ENCODE measurements at places on chromosomes 7 and 10.

- peak; percentile 63 for DNase-seq
Measured at GRCh38 chr7:148503900-148504487, 86.6 kb upstream of the C7orf33 start.

GRCh38 chr10:19169684-19170083 is 121.1 kb downstream of the MALRD1 start:
- no peak for DNase-seq

- DNase-seq: no peak
Measured at GRCh38 chr10:102613286-102613685, 31.0 kb upstream of the TRIM8 start.

- no peak for DNase-seq
Measured at GRCh38 chr10:34861293-34862021, 46.4 kb upstream of the PARD3 start.

- no peak for DNase-seq
Measured at GRCh38 chr10:50882540-50882983, 2.9 kb downstream of the A1CF start.

DNA sequence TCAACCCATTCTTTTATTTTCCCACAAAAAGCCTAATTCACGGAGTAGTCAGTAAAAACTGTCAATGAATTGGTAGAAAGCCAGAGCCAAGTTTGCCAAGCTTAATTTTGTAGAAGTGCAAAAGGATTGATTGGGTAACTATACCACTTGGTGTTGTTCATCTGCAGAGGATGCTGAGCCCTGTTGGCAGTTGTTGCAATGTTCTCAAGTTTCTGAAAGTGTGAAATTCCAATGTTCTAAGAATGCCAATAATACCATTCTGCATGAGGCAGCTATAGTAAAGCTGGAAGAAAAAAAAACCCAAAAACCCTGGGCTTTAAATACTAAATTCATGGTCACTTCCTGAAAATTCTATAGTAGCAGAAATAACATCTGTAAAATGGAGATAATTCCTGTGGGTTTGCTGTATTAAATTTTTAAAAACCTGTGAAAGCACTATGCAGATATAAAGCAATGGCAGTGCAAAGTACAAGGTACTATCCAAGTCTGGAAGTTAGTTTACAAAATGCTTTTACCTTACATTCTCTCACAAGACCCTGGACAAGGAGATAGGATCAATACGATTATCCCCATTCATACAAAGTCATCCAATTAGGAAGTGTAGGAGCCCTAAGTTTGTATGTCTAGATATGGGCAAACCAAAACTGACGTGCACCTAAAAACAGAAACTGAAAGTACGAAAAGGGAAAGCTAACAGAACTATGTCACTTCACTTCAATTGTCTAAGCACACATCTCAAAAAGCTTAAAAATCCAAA is 6.0 kb upstream of the PON1 start:
- DNase-seq: peak; percentile 9

DNA sequence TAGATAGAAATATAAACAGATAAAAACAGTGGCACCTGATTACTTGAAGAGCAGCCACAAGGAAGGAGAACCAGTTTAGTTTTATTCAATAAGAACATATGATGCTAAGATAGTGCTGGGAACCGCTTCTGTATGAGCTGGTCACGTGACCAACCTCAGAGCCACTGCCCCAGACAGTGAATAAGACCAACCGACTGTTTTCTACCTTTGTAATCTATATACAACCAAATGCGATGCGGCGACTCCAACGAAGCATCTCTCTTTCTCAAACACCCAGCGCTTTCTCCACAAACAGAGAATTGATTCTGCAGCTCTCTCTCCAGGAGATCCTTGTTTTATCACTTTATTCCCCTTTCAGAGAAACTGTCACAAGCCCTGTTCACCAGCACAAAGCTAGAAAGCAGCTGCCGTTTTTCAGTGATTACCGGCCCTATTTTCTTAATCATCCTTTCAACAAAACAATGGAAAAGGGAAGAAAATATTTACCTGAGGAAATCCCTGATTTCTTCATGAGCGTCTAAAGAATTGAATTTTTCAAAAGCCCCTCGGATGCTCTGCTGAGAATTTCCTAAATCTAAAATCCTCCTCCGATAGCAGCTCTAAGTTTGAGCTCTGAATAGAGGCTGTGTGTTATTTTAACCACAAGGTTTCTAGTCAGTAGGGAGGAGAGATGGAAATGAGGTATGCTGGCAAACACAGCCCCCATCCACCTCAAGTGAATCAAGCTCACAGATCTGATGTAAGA is 55.7 kb upstream of the JCAD start:
- DNase-seq: no peak

DNA sequence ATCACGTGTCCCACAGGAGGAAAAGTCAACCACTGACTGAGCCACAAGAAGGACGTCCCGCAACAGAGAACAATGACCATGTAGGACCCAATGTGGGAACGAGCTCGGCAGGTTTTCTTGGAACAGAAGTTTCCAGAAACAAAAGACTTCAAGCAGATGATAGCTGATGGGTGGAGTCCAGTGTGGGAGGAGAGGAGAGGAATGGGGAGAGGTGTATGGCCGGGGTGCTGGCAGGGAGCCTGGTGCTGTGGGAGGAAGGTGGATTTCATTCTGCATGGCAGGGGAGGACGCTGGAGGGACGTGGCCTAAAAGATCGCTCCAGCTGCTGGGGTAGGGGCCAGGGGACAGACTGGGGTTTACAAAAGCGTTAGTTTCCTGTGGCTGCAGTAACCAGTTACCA is 48.5 kb upstream of the LMTK2 start:
- DNase-seq: no peak

GRCh38 chr7:157427811-157428553 is 91.2 kb downstream of the DNAJB6 start:
- DNase-seq: no peak

GRCh38 chr10:69684020-69684980 is 54.3 kb downstream of the FAM241B start:
- no peak for DNase-seq

GRCh38 chr7:38858259-38858884 is 50.6 kb downstream of the VPS41 start:
- no peak for DNase-seq

DNA sequence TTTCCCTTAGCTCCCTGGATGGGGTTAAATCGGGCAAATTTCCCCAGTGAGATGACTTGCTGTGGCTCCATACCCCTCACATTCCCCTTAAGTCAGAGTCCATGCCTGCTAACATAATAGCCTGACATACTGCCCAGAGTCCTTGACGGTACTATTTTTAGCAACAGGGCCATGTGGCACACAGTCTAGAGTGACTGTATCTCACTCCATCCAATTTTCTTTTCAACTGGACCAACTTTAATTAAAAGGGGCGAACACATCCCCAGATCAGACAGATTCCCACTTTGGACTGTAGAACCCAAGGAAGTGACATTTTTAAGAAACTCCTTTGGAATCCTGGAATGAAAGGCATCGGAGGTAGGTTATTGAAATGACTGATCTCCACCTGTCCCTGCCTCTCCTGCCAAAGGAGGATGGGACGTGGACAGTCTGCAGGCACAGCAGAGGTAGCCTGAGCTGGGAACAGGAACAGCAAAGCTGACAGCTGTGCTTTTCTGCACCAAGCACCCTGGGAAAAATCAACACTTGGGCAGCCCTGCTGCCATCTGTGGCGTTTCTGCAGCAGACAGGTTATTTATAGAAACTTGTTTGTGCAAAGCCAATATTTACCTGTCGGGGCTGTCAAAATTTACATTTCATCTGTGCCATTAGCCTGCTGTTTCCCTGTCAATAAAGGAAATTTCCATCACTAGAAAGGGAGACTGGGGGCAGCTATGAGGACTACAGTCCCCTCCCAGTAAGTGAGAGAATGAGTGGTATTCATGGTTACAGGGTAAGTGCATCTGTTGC is 221.5 kb upstream of the AOAH start:
- DNase-seq: no peak
